Fibroblast of the aortic adventitia (primary cell): ENCODE measurements at places on chromosomes 16 and 17. TPM values are rescaled to one million over a fixed set of nuclear protein-coding genes. Genes with fewer than 3 reads are reported as not detected.

The EME1 gene
- 9.1 TPM in 1 of 2 replicates, not detected in the other for total RNA-seq

The GRN gene
- total RNA-seq, result 241 and 592 TPM in 2 replicates

The TBC1D3G gene
- not detected in 2 replicates for total RNA-seq

The FOXJ1 gene
- not detected in 2 replicates for total RNA-seq

The ALOXE3 gene
- 0.09 TPM in 1 of 2 replicates, not detected in the other for total RNA-seq

The CANT1 gene
- total RNA-seq, result 33.4 and 53.0 TPM in 2 replicates

The GPR179 gene
- under 0.01 TPM in 2 replicates for total RNA-seq

The CA7 gene
- total RNA-seq, result not detected in 2 replicates
